ENCODE measurements at places on chromosomes 5 and 9.
A peak's percentile ranks its signal among the peaks of the same experiment; 100 is the strongest.

DNA sequence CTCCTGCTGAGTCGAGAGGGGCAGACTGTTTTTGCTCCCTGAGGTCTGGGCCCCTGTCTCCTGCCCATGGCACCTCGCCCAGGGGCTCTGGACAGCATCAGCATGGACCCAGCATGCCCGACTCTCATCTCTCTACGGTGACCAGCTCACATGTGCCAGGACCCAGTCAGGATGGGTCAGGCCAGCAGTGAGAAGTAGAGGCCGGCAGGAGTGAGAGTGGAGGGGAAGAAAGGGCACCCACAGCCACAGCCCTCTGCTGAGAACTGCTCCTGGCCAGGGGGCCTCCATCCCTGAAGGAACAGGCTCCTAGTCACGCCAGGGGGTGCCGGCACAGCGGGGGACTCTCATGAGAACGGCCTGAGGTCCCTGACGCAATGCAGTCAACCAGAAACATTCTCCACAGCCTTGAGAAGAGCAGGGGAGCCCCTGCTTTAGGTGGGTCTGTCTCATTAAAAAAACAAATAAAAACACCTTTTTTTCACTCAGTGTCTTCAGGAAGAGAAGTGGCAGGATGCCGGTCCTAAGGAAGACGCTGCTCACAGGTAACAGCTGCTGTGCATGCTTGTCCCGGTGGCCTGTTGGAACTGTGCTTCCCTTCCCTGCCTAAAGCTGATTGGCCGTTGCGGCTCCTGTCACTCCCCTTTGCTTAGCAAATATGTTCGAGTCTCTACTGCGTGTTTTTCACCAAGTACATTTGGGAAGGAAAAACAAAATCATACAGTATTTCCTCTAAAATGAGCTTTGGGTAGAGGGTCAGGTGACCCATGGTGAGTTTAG is 85.7 kb upstream of the FBXW11 start:
- no peak for DNase-seq

- peak; percentile 32 for DNase-seq
Observed at GRCh38 chr9:114693248-114693855, 11.4 kb upstream of the TEX48 start.

DNA sequence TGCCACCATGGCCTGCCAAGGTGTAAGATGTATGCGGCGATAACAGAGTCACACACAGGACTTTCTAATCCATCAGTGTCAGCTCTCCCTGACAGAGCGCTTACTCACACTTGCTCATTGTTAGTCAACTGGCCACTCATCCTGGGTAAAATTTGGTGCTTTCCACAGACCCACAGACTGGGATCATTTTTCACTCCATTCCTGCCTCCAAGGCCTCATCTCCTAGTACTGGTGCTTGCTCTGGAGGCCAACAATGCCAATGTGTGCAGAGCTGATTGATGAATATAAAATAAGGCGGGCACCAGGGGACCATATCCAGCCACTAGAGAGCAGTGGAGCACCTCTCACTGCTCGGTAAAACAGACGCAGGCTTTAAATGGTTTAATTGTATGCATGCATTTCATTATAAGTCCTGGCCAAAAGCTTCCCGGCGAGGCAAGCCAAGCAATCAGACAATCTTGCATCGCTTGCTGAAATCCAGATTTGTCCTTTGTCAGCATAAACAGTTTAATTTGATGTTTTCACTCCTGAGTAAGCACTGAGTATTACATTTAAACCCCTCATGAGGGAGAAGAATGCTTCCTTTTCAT is 22.3 kb downstream of the PSMB7 start:
- no peak for DNase-seq

DNA sequence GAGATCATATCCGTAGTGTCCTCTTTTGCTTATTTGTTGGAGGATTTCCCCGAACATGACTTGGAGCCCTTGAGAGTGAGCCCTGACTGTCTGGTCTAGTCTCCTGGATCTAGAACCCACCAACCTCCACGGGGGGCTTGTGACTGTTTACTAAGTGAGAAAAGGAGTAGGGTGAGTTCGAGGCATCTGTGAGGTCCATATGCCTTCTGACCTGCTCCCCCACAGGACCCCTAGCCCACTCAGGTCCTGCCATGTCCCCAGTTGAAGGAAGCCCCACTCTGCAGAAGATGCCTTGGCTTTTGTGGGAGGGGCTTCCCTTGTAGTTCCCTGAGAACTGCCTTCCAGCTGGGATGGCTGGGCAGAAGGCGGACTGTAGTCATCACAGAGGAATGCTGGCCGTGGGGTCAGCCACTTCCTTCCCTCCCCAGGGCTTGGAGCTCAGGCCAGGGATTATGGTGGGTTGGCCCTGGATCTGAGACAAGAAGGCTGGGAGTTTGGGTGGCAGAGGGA is 7.0 kb upstream of the IRF1 start:
- DNase-seq = no peak

- no peak for DNase-seq
Observed at GRCh38 chr9:94697972-94698581, 28.4 kb upstream of the AOPEP start.

DNA sequence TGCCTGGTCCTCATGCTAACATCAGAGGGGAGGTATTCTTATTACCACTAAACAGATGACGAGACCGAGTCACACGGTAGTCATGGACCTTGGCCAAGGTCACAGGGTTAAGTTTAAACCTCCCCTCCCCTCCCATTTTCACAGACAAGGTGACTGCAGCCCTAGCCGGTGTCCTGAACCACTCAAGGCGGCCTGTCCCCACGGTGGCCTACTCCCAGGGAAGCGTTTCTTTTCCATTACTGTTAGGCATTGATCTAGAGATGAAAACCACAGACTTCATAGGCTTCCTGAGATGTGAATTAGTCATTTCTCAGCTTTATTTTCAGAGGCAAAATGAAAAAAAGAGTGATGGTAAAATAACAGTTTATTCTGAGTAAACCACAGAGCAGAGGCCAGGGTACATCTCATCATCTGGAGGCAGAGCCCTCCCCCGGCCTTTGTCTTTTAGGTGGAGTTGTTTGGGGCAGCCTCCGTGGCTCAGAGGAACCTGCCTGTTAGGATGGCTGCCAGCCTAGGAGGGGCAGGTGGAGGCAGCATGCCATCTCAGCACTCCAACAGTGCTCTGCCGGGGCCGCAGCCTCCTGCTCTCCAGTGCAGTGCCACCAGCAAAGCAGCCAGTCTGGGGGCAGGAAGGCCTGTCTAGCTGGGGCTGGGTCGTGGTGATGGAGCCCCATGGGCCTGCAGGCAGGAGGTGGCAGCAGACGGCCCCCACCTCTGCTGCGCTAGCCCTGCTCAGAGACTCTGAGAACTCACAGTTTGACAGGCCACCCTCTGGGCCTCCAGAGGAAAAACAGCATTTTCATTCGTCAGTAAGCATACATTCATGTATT is 71.2 kb downstream of the RAPGEF1 start:
- no peak for DNase-seq

DNA sequence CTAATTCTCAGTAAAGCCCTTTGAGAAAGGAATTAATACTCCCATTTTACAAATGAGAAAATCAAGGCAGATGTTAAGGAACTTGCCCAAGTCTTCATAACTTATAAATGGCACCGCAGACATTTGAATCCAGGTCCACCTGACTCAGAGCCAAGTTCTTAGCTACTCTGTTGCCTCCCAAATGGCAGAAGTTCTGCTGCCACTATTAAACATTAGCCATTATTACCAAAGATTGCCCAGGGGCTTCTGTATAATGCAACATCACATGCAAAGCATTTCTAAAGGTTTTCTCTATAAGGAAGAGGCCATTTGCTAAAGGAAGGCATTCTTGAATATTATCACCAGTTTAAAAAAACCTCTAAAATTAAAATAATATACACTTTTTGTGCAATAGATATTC is 28.3 kb downstream of the TPD52L3 start:
- DNase-seq = no peak

DNA sequence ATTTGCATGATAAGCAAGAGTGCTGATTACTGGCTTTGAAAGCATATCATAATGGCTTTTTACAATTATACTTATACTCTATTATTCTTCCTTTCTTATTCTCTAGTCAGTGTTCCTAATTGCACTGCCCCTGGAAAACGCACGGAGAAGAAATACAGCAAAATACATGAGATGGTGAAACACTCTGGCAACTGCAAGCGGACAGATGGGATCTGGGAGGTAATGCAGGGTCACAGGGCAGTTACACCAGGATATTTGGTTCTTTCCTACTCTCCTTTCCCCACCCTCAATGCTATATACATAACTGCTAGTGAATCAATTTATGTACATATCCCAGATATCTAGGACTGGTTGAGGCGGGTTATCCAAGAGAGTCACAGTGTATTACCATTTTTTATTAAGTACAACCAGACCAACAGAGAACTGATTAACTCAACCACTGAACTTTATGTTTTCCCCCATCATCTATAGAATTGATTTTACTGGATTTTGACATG is 423.7 kb downstream of the ZSWIM6 start:
- no peak for DNase-seq

Data from HuH-7 (cell line).